ENCODE measurements at places on chromosomes 6 and 20. TPM values are rescaled to one million over a fixed set of nuclear protein-coding genes. Genes with fewer than 3 reads are reported as not detected.

Gene ADGRF1
- total RNA-seq: not detected

Gene RNF8
- 16.9 TPM for total RNA-seq

Gene WFDC5
- not detected for total RNA-seq

Gene APCDD1L
- total RNA-seq: not detected

Gene TTK
- 0.68 TPM for total RNA-seq

Gene GPR6
- total RNA-seq: not detected

GRCh38 chr6:40611912-40612311, 24.7 kb upstream of the LRFN2 start:
- DNase-seq: no peak

DNA sequence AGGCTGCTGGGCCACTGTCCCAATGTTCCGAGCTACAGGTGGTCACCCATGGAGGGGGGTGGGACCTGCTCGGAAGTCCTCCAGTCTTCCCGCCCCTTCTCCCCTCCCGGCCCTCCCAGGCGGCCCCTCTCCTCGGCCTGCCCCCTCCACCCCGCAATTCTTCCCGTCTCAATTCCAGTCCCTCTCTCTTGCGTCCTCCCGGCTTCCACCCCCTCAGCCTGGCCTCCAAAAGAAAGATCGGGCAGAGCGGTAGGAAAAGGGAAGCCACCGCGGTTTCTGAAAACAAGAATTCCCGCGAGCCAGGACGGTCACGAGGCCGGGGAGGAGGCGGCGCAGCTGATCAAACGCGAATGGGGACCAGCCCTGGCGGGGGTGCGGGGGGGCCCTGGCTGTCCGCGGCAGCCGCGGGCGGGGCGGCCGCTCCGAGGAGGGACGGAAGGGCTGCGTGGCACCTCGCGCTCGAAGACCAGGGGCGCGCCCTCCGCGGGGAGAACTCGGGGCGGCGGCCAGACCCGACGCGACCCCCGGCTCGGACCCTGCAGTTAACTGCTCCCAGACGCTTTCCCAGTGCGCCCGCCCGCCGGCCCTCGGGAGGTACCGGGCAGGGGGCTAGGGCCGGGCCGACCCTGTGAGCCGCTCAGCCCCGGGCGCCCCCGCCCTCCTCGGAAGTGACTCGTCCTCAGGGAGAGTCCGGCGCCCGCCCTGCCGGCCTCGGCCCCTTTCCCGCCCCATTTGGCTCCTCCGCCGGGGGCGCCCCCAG, 1.0 kb downstream of the PXDC1 start:
- peak; percentile 60 for DNase-seq

- DNase-seq: no peak
Observed at GRCh38 chr20:49938173-49939163, 2.3 kb downstream of the RNF114 start.

DNA sequence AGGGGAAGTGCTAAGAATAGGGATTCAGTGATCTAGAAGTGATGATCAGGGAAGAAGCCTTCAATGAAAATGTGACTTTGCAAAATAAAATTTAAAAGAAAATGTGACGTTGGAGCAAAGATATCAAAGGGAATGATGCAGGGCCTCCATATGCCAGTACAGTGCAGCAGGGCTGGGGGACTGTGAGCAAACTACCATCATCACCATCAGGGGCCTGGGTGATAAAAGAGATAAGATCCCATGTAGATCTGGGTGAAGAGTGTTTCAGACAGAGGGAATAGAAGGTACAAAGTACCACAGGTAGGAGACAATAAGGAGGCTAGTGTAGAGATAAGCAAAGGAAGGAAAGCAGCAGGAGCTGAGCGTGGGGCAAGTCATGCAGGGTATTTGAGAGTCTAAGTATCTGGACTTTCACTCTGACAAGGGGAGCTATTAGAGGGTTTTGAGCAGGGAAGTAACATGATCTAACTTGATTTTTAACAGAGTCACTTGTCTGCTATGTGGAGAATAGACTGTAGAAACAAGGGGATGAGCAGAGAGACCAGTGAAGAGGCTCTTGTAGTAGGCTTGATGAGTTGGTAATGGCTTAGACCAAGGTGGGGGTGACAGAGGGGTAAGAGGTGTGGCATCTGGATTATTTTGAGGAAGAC, 295.6 kb downstream of the ZFAND3 start:
- DNase-seq: no peak

GRCh38 chr6:135839121-135839520, 12.4 kb upstream of the PDE7B start:
- DNase-seq: no peak

- no peak for DNase-seq
Observed at GRCh38 chr6:164142322-164142721, 727.8 kb downstream of the QKI start.

GRCh38 chr20:50296450-50297375, 106.1 kb downstream of the CEBPB start:
- DNase-seq: no peak

DNA sequence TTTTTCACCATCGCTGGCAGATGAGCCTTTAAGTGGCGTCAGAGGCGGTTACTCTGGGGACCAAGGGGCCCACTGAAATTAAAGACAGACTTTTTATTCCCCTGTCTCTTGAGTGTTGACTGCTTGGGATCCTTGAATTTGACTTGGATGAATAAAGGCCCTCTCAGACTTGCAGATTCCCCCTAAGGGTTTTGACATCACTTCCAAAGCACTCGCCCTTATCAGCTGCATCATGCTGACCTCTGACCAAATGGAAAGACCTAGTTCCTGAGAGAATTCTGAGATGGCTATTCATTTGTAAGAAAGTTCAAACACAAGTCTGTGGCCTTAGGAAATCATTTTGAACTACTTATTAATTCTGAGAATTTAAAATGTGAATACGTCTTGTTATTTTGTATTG, 13.5 kb upstream of the MOXD1 start:
- no peak for DNase-seq

All from B cell (primary cell).